Activated T-cell treated with anti-CD3 and anti-CD28 coated beads, Interleukin-2, amount 50 U/mL, for 48 hours (primary cell): ENCODE measurements at places on chromosomes 2 and 18.
A peak's percentile ranks its signal among the peaks of the same experiment; 100 is the strongest.

DNA sequence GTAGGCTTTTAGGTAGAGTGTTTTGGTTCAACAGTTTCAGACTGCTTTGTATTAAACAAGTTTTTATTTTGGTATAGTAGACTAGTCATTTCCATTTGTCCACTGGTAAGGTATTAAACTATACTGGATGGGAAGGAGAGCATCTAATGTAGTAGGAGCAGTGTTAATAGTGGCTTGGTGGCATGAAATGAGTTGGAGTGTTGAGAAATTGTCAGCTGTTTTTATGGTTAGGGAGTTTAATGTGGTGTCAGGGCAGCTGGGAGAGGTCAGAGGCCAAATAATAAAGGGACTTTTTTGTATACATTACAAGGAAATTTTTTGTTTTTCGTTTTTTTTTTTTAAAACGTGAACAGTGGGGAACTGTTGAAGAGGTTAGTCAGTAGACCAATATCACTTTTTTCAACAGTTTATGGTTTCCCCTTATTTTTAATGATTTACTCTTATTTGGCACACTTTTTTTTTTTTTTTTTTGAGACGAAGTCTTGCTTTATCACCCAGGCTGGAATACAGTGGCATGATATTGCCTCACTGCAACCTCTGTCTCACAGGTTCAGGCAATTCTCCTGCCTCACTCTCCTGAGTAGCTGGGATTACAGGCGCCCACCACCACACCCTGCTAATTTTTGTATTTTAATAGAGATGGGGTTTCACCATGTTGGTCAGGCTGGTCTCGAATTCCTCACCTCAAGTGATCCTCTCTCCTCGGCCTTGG lies 21.2 kb downstream of the ACTR3 start:
- no peak for DNase-seq

GRCh38 chr18:72700961-72701710 lies 157.0 kb upstream of the CBLN2 start:
- DNase-seq, result no peak

DNA sequence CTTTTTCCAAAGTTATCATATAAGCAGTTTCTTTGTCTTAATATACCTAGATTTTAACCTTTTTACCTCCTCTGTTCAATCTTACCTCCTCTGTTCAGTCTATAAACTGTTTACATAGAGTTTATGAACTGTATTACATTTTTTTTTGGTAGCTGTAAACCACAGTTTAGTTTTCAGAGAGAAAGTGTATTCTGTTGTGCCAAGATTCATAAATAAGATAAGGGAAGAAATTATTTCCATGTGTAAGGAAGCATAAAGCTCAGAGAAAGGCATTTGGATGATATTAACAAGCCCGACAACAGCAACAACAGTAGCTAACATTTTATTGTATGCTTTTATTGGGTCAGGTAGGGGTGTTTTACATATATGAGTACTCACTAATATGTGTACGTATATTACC lies 71.2 kb downstream of the ACVR2A start:
- no peak for DNase-seq

GRCh38 chr2:46490521-46491141 lies 11.3 kb downstream of the TMEM247 start:
- no peak for DNase-seq

GRCh38 chr2:49858657-49859056 lies 704.3 kb upstream of the FSHR start:
- no peak for DNase-seq

DNA sequence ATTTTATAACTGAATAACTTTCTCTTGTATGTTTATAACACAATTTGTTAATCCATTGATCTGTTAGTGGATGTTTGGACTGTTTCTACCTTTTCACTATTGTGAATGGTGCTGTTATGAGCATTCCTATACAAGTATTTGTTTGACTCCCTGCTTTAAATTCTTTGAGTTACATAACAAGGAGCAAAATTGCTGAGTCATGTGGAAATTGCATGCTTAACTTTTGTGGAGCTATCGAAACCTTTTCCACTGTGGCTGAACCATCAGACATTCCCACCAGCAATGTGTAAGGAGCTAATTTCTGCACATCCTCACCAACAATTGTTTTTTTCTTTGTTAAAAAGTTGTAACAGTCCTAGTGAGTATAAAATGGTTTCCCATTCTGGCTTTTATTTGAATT lies 415.5 kb downstream of the CBLN2 start:
- no peak for DNase-seq

DNA sequence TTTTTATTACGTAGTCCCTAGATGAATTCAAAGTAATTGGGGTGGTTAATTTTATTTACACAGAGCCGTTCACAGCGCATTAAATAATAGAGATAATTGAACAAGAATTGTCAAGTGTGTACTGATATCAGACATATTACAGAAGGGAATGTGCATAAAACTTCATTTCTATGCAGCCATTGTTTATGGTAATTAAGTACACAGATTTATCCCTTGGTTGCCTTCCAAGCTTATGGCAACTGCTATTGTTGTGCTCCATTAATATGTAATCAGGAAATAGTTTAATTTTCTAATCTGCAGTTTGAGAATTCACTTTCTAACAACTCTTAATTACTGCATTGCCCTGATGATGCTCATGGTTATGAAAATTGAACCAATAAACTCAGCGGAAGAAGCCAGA lies 47.3 kb upstream of the OTX1 start:
- no peak for DNase-seq

- DNase-seq, result peak; percentile 41
Measured at GRCh38 chr2:46535360-46535759, 56.0 kb downstream of the TMEM247 start.
